Cerebellum (tissue), 4 donors: ENCODE measurements at places on chromosomes 7 and 10. TPM values are rescaled to one million over a fixed set of nuclear protein-coding genes. Genes with fewer than 3 reads are reported as not detected.

OR2A12 gene
- total RNA-seq, result not detected

SEC61G gene
- 80.4 TPM for total RNA-seq

DGKB gene
- total RNA-seq, result 29.4 TPM

DNA sequence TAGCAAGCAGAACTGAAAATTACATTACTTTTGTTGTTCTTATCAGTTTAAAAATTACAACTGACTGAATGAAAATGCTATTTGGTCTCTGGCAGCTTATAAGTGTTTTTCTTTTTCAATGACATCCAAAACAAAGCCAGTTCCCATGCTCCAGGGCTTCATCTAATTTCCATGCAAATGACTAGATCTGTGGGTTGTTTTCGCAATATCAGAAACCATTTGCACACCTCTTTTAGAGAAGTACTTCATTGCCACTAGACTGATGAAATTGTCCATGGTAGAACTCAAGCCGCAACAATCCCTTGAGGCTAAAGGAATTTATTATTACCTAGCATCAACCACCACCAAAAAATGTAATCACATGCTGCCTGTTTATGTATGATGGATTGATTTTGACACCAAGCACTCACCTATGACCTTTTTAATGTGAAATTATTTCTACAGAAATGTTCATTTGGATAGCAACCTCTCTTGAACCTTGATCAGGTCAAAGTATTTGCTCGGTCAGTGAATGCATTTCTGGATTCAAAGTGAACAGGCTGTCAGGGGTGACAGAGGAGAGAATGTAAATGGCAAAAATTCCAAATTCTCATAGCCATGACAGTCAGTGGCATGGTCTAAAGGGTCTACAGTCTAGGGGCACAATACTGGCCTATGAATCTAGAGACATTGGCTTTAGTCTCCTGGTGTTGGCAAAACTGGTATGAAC is 769.3 kb downstream of the SORCS1 start:
- DNase-seq, result no peak

- DNase-seq, result no peak
These were observed 119.6 kb upstream of the TPK1 start for GRCh38 chr7:144955422-144955821.
